ENCODE measurements at places on chromosomes 7 and 10.

- DNase-seq: no peak
These were observed 179.5 kb downstream of the DNAH11 start for GRCh38 chr7:21722371-21722770.

DNA sequence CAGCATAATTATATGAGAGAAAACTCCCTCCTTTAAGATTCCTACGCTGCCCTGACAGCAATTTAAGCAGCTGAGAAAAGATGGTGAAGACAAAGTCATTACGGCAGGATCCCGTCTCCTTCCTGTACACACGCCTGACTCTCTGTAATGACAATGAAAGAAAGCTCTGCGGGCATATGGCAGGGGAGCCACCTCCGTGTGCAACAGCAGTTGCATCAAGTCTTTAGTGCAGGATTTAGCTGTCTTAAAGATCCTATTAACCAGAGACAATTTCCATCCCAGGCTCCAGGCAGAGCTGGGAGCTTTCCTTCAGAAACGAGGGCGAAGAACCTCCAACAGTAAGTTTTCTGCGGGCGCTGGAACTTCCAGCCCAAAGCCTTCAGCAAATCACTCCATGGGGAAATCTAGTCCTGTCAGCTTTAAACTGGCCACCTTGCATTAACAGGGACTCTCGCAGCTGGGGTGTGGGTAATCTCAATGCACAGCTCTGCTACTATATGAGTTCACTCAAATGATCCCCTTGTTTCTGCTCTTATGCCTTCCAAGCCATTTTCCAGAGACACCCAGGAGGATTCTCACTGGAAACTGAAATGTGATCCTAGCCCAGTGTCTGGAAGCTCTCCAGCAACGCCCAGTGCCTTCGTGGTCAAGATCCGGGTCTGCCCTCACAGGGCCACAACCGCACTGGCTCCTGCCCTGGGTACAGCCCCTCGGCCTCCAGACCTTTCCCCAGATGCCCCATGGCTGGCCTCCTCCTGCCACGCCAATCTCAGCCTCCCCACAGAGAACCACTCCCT lies 74.9 kb downstream of the CTBP2 start:
- DNase-seq: no peak

DNA sequence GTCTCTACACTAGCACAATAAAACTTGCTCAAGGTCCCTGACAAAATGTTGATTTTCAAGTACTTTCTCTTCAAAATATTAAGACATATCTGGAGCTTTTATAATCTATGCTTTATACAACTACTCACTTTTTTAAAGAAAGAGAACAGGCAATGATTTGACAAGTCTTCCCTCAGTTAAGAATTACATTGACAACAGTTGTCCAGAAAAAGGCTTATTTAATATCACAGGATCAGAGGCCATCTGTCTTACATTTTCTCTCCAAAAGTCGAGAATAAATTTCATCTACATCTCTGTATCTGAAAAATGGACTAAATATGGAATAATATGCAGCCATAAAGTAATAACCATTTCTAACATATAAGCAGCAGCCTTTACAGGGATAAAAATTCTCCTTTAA lies 8.2 kb upstream of the RNF148 start:
- DNase-seq: no peak

GRCh38 chr7:13749636-13750035 lies 239.8 kb downstream of the ETV1 start:
- DNase-seq: no peak

DNA sequence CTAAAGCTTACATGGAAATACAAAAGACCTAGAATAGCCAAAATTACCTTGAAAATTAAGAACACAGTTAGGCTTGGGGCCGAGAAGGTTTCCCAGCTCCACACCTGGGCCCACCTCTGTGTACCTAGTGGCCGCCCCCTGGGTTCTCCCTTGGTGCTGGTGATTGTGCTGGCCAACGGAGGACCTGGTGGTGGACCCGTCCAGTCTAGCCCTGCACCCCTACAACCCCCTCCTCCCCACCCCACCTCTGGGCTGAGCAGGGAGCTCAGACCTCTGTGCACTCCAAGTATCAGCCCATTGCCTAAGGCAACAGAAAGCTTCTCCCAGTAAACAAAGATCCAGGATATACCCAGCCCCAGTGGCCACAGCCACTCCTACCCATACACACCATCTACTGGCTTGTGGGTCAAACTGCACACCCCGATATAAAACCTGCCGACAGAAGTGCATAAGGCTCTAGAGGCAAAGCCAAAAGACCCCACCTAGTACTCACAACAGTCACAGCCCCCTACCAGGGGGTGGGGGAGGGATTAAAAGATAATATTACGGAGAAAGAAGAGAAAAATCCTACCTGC lies 105.0 kb upstream of the DIP2C start:
- DNase-seq: no peak

- DNase-seq: no peak
These were observed 1.0 kb upstream of the LRRTM3 start for GRCh38 chr10:66924674-66925345.
